ENCODE measurements at places on chromosomes 13 and 19. TPM values are rescaled to one million over a fixed set of nuclear protein-coding genes. Genes with fewer than 3 reads are reported as not detected.

DNA sequence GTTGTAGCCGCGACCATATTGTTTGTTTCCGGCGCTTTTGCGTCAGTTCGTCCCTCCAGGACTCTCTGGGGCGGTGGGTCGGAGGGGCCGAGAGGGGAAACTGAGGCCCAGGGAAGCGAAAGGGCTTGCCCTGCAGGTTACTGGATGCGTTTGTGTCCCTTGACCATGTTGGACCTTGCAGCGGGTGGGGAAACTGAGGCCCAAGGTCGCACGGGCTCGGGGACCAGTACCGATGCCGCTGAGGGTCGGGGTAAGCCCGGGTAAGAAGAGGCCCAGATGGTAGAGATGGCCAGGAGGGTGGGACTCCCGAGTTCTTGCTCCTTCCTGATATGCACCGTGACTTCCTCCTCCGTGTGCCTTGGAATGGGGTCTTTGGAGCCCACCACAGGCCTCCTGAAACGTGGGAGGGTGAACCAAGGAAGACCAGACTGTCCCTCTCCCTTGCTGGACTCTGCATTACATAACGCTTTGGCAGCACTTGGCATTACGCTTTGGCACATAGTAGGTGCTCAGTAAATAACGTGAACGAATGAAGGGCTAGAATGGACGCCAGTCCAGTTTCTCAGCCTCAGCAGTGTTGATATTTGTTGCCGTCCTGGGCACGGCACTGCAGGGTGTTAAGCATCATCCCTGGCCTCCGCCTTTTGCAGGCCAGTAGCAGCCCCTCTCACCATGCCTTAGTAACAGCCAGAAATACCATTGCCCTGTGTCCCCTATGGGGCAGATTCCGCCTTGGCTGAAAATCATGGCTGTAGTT, 743 bp downstream of the CHAF1A start:
- peak; percentile 53 for DNase-seq

- DNase-seq: peak; percentile 75
Observed at GRCh38 chr13:29771247-29771646, 79.2 kb downstream of the UBL3 start.

GRCh38 chr13:77339408-77339807, 12.5 kb upstream of the MYCBP2 start:
- DNase-seq: peak; percentile 58

DNA sequence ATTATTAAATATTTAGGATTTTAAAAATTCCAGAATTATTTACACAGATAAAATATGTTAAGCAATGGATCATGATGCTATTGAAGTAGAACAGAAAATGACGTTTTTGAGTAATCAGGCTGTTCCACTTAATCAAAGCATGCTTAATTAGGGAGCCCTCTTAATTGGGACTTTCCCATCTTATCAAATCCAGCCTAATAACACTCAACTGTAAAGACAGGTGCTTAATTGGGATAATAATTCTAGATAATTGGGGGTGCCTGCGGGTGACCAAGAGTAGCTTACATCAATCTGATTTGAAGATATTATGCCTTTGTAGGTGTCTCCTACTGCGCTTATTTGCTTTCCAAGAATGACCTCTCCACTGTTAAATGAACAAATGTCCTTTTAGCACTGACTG, 742.2 kb upstream of the SLITRK6 start:
- DNase-seq: no peak

- DNase-seq: no peak
Observed at GRCh38 chr19:40990972-40991381, at the start of gene CYP2B6. Gene CYP2B6, plus strand, starts transcription at chr19:40991282. Its CDS starts 24 bp downstream, at chr19:40991306.

- DNase-seq: no peak
Observed at GRCh38 chr19:50947123-50947522, 5.7 kb downstream of the KLK5 start.

GRCh38 chr19:35320065-35320713, 8.8 kb upstream of the CD22 start:
- peak; percentile 87 for DNase-seq

Gene VSTM2B
- total RNA-seq: not detected

Gene PRR12
- 12.8 TPM for total RNA-seq

Gene SGCG
- total RNA-seq: not detected

Gene NDFIP2
- total RNA-seq: 11.2 TPM

Measured in Karpas-422 (cell line).